ENCODE measurements at places on chromosomes 7 and 10.

GRCh38 chr10:576130-576465 lies 113.4 kb downstream of the DIP2C start:
- DNase-seq: no peak

DNA sequence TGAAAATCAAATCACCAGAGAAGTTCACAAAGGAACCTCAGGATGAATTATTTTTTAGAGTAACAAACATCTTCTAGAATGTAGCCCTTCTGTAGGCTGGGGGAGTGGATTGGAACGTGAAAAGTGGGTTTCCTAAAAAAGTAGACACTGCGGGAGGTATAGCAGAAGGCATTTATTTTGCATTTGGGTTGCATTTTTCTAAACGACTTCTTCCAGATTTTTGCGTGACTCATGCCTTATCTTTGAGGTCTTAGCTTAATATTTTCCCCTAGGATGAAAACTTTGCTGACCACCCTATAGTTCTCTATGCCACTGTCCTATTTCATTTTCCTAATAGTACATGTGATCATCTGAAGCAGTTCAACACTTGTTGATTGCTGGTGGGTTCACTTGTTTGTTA lies 112.7 kb upstream of the JCAD start:
- DNase-seq: no peak

DNA sequence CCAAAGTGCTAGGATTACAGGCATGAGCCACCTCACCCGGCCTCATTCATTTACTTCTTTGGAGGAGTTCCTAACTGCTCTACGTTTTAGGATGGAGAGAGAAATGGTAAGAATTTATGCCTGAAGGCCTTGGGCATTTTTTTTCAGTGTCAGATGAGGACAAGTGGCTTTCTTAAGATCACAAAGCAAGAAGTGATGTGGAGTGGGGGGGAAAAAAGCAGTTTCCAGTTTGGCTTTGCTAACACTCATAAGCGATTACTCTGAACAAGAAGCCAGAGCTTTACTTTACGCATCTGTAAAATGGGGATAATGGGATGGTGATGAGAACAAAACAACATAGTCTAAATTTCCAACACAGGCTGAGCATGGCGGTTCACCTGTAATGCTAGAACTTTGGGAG lies 2.6 kb upstream of the PPIA start:
- DNase-seq: no peak

DNA sequence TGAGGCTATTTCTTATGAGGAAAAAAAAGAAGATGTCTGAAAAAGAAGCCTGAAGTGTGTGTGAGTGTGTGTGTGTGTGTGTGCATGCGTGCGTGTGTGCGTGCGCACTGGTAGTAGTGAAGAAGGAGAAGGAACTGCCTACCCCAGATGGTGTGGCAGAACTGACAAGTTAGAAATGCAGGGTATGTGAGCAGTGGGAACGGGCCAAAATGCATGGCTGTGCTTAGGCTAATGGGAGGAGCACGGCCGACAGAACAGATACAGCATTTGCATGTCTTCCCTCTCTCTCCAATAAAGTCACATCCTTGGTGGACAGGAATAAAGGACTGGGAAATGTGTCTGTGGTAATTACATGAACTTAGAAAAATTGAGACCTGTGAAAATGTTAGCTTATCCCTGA lies 94.3 kb downstream of the IDE start:
- no peak for DNase-seq

GRCh38 chr7:71290452-71290851 lies 158.5 kb downstream of the GALNT17 start:
- peak; percentile 46 for DNase-seq

DNA sequence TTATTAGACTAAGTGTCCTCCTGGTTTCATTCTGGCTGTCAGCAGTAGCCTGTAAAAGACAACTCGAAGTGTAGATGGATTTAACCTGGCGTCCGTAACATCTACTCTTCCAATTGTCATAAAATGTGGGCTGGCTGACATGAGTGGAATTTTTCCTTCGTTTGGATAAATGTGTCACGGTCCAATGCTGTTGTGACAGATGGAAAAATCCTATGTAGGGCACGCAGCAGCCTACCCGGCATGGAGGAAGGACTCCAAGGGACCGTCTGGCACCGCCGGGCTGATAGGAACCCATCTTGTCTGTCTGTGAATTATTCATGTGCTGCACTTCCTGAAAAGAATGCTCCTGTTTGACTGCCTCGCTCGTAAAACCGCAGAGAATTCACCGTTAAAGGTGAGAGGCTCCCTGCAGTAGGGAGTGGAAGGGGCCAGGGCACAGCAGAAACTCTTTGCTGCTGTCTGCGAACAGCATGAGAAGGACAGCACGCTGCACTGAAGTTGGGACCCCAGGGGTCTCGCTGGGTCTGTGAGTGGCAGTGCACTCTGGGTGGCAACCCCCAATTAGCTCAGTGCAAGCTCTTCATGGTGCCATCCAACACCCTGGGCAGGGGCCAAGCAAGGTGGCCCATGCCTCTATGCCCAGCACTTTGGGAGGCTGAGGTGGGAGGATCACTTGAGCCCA lies 1.6 kb upstream of the ORAI2 start:
- peak; percentile 67 for DNase-seq

DNA sequence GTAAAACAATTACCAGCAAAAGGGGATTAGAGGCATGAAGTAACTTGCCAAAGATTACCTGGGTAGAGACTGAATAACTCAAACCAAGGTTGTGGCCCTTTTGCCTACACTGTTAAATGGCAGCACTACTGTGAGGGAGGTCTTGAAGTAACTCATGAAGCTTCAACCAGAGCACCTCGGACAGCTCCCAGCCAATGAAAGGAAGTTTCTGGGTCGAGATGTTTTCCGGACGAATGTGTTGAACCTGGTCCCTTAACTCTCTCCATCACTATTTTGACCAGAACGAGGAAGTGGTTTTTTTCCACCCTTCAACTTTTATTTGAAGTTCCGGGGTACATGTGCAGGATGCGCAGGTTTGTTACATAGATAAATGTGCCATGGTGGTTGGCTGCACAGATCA lies 133.6 kb upstream of the PRKCQ start:
- no peak for DNase-seq

- no peak for DNase-seq
These were observed 180.3 kb downstream of the ELFN1 start for GRCh38 chr7:1850111-1850975.

GRCh38 chr10:113712755-113713639 lies 33.3 kb downstream of the CASP7 start:
- no peak for DNase-seq

GRCh38 chr10:124494046-124494807 lies 32.6 kb downstream of the LHPP start:
- DNase-seq: no peak

- DNase-seq: peak; percentile 4
These were observed 216.4 kb downstream of the CRPPA start for GRCh38 chr7:16204953-16205352.

DNA sequence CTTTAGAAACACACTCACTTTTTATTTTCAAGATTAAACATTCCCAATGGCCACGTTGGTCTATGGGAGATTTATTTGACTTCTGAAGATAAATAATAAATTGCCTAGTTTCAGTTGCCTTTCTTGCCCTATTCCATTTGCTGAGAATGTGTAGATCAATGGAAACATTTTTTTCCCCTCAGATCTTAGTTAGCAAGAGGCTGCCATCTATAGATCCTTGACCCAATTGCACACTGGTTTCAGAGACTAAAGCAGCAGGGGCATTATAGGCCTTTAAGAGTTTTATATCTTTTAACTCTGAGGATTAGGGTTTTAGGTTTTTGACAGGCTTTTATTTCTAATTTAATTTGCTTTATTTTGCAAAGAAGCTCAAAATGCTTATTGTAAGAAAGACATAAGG lies 163.2 kb upstream of the GPR26 start:
- DNase-seq: no peak

DNA sequence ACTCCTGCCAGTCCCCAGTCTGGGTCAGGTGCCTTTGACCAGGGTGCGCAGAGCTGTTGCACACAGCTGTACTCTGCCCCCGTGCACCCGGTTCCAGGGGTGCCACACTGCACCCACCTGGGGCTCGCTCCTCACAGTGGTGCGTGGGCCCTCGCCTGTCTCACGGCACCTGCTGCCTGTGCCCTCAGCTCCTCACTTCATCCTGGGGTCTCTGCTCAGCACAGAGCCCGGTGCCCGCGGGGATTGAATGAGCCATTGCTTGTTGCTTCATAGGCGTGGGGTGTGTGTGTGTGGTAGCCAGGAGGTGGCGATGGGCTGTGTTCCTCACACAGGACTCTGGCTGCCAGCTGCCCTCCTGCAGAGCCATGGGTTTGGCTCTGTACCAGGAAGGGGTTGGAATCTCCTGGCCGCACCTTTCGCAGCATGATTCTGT lies 18.5 kb downstream of the EIF3B start:
- DNase-seq: no peak

GRCh38 chr10:98074315-98074911 lies 44.0 kb upstream of the CRTAC1 start:
- no peak for DNase-seq

GRCh38 chr10:79275431-79275851 lies 71.8 kb upstream of the PPIF start:
- no peak for DNase-seq

Measured in NCI-H69 (cell line).